ENCODE measurements at places on chromosomes 7 and 10.

DNA sequence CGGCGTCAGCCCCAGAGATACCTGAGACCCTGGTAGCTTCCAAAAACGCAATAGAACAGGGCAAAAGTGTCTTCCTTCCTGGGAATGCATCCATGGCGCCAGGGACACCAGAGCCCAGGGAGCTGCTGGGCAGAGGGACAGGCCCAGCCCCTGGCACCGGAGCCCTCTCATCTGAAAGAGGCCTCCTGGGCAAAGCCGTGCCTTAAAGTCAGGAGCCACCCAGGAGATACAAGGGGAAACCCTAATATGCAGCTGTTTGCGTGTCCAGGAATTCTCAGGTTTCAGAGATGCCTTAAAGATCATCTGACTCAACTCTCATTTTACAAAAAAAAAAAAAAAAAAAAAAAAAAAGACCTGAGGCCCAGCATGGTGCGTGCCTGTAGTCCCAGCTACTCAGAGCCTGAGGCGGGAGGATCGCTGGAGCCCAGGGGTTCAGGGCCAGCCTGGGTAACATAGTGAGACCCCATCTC lies 28.0 kb downstream of the NUDT1 start:
- no peak for DNase-seq

DNA sequence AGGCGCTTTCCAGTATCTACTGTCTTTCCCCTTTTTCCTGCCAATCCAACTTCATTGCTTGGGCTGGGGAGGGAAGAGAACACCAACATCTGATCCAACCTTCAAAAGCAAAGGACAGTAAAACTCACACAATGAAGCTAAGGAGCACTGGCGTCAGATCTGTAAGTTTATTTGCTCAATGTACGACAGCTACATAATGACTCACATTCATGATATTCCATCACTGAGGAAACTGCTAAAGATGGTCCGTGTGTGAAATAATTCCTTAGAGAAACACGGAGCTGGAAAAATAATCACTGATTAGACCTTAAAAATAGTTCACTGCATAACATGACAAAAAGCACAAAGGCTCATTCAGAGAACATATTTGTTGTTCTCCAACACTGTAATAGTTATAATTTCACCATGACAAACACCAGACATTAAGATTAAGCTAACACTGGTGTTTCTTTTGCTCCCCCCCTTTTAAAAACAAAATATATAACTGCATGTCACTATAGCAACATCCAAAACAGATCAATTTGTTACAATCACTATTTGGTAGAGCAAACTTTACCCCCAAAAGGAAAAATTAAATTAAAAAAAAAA lies 24.3 kb downstream of the HSPB1 start:
- DNase-seq: no peak

- DNase-seq: no peak
Observed at GRCh38 chr7:91852263-91852741, 28.2 kb downstream of the MTERF1 start.

DNA sequence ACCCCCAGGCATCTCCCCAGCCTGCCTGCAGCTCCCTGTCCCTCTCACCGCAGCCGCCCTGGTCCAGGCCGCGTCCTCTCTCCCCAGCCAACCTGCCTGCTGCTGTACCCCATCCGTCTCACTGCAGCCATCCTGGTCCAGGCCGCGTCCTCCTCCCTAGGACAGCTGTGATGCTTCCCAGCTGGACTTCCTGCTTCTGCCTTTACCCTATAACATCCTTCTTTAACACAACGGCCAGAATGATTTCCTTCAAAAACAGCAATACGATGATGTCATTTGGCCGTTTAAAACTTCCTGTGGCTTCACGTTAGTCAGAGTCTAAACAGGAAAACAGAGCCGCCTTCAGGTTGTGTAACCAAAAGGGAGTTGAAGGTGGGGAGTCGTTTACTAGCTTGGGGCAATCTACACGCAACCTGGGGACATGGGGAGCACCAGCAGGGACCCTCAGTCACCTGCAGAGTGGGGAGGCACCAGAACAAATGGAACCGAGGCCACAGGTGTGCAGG lies 32.2 kb upstream of the ZFAND2A start:
- DNase-seq: no peak

DNA sequence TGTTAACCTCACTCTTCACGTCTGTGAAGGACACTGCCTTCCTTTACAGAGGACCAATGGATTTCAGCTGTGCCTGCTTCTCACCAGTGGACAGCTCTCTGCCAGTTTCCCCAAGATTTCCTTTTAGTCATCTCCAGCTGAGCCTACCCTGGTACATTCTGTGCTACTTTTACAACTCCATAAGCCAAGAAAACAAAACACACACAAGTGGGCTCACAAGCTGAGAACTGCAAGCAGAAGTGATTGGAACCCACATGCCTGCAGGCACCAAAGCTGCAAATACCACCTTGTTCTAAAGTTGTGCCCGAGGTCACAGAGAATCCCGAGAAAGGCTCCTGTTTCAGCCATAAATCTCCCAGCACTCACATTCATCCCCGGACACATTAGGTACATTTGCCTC lies 636.8 kb downstream of the PHTF2 start:
- DNase-seq: peak; percentile 69

DNA sequence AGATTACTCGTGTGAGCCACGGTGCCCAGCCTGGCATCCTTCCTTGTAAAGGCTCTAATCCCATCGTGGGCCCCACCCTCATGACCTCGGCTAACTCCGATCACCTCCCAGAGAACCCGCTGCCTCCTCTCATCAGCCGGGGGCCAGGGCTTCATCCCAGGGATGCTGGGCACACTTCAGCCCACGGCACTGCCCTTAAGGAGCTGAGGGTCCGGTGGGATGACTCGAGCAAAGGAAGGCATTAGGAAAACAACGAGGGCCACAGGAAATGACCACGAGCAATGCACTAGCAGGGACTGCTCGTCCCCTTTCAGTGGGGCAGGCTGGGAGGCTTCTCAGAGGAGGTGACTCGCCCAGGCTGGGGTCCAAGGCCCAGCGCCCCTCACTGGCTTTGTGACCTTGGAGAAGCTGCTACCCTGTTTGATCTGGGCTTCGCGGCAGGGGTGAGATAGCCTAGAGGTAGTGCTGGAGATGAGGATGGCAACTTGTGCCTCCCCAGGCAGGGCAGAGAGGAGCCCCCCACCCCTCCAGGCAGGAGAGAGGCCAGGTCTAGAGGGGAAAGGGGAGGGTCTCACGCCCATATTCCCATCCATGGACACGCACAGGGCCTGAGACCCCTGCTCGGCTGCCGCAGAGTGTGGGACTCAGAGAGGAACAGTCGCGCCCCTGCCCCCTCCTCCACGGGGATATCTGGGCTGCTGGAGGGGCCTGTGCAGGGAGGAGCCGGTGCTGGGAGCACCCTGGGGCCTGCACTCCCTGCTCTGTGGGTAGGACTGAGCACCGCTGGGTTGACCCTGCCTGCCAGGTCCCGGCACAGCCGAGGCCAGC lies 26.8 kb downstream of the ELFN1 start:
- DNase-seq: no peak

- no peak for DNase-seq
Observed at GRCh38 chr10:126803394-126803793, 101.8 kb upstream of the DOCK1 start.

GRCh38 chr7:137948845-137949330 lies 53.0 kb downstream of the CREB3L2 start:
- DNase-seq: no peak

DNA sequence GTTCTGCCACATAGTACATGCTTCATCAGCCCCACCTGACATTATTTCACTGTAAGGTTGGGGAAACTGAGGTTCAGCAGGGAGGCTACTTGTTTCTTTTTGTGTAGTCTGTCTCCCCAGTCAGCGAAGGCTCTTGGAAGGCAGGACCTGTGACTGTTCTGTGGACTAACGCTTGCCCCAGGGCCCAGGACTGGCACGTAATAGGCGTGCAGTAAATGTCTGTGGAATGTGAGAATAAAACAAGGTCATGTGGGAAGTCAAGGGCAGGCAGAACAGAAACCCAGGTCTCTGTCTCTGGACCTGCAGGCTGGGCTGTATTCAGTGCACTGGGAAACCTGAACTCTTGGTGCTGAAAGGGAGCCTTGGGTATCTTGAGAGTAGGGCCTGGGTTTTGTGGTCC lies 168.7 kb downstream of the RPS24 start:
- DNase-seq: no peak

GRCh38 chr7:76515999-76516443 lies 5.7 kb downstream of the UPK3B start:
- peak; percentile 0 for DNase-seq

- DNase-seq: no peak
Observed at GRCh38 chr10:19877466-19878255, 61.4 kb downstream of the PLXDC2 start.

DNA sequence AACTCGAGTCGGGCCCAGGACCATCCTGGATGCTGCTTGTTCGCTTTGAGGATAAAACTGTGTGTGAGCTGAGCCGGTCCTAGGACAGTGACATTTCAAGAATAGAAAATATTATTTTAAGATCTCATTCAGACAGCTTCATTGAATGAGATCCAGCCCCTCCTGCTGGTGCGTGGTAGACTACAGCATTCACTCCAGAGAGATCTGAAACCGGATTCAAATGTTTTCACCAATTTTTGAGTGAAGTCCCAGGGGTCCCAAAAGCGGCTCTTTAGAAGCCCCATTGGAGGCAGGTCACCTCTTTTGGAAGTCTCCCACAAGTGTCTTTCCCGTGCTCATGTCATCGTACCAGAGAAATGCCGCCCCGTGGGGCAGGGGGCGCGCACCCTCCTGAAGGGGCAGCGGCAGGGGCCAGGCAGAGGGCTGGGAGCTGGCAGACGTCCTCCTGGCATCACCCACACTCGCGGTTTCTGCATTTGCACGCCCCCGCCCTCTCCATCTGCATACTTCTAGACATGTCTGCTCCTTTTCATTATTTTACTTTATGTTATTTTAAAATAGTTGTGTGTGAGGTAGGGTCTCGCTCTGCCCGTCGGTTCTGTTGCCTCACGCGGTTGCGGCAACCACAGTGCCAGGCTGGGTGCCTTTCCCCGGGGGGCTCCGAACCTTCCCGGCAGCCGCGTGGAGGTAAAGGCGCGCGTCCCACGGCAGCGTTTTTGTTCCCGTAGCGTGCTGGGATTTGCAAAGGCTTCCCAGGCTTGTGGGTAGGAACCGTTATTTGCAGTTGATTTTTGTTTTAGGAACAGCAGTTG lies 52.3 kb upstream of the DPYSL4 start:
- DNase-seq: no peak

DNA sequence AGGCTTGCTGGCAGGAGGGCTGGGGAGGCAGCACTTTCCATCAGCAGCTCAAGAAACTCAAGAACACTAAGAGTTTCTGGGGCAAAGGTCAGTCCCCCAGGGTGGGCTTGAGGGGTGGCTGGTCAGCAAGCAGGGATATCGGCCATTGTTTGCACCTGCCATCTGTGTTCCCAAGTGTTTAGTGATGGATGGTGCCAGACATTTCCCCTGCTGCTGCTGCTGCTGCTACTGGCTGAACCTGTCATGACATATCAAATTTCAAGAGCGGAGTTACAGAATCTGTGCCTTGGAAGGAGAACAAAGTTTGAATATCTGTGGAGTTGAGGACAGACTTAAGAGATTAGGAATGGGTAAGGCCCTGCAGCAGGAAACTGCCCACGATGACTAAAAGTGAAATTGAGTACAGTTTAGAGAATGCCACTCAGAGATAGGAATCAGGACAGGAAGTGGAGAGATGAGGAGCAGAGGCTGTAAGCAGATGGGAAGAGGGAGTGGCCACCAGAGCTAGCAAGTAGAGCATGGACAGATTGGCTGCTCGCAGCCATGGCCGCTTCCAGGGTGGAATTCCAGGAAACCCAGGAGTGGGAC lies 39.2 kb upstream of the PPP1R3C start:
- no peak for DNase-seq

- no peak for DNase-seq
Observed at GRCh38 chr10:73039635-73040034, 57.0 kb downstream of the P4HA1 start.

GRCh38 chr7:1757601-1758000 lies 87.5 kb downstream of the ELFN1 start:
- no peak for DNase-seq

DNA sequence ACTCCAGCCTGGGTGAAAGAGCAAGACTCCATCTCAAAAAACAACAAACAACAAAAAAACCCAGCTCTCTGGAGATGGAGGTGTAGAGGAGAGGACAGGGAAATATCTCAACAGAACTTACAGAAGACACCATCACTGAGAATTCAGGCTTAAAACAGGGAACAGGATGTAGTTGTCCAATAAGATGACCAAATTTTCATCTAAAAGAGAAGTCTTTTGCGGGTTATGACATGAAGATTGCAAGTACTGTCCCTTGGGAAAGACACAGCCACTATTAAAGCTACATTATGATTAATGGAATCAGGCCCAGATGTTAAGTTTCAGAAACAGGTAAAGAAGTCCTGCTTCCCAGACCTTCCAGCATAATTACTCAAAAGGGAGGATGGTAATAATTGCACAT lies 235.2 kb upstream of the NRP1 start:
- no peak for DNase-seq

- DNase-seq: no peak
Observed at GRCh38 chr7:132869166-132869861, 212.6 kb downstream of the CHCHD3 start.

- no peak for DNase-seq
Observed at GRCh38 chr7:94367949-94368348, 26.7 kb upstream of the COL1A2 start.

DNA sequence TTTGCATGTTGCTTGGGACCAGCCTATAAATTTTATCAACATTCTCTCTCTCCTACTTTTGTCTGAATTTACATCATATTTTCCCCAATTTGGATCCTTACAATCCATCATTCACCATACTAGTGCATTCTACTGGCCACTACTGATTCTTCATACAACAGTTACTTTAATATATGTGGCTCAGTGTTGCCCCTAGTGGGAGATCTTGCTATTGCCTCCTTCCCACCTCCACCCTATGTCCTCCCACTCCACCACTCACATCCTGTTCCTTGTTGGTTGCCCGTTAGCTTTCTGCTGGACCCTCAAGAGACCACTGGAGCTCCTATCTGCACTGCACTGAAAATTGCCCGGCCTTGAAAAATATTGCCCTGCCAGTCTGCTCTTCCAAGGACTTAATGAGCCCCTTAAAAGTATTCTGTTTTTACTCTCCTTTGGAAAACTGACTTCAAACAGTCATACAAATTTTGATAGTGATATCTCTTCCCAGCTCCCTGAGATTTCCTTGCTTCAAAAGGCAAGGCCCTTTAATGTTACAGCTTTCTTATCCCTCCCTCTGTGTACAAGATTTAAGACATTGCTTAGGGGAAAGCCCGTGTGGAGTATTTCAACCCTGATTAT lies 243.2 kb upstream of the TMEM229A start:
- DNase-seq: no peak

DNA sequence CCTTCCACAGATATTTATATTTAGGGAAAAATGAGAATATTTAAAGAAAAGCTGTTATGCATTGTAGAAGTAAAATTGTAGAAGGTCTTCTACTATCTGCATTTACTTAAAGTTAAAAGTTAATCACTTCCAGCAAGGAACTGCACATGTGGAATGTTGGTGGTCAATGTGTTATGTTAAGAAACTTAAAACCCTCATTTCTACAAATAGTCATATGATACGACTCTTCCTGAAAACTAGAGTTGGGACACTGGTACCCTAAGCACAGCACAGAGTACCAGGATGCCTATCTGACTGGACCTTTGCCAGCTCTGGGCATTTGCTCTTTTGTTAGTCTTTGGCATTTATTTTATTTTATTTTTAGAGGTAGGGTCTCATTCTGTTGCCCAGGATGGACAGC lies 524.2 kb upstream of the GALNT17 start:
- no peak for DNase-seq

All from hippocampal formation (tissue), 2 donors.